ENCODE measurements at places on chromosomes 7 and 10. TPM values are rescaled to one million over a fixed set of nuclear protein-coding genes. Genes with fewer than 3 reads are reported as not detected.

DNA sequence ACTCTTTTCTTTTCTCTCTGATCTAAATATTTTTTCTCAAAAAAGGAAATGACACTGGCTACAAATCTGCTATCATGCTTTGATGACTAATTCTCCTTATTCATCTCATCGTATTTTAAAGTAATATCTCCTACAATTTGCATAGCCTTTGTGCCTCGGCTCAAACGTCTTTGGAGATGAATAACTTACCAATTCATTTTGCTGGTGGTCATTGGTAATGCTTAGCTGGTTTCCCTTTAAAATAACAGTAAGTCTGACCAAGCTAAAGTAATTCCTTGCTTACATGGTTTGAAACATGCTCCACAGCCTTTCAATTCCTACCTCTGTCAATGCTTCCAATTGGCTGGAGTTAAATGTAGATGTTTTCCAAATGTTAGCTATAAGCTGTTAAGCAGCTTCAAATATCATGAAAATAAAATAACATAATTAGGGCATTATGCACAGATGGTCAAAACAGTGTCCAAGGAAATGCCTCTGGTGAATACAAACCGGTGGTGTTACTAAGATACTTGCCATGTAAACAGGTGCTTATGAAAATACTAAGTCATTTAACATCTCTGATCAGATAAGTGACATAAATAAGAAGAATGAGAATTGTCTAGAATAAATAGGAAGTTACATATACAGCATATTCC, 435.0 kb downstream of the POM121L12 start:
- DNase-seq = no peak

DNA sequence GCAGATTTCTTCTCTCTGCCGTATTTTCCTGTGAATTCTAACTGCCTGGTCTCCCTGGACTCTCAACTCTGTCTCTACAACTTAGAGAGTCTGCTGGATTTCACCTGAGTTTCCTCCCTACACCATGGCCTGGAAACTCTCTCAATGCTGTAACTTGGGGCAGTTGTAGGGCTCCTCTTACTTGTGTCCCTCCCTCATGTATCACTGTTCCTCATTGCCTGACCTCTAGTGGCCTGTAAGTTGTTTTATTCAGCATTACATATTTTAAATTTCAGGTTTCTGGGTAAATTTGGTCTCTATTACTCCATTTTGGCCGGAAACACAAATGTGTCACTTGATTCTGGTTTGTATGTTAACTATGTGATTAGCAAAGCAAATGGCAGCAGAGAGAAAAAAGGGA, 70.9 kb downstream of the DYNC1I1 start:
- DNase-seq = no peak

- DNase-seq = no peak
Observed at GRCh38 chr7:27697861-27698430, 35.3 kb upstream of the HIBADH start.

DNA sequence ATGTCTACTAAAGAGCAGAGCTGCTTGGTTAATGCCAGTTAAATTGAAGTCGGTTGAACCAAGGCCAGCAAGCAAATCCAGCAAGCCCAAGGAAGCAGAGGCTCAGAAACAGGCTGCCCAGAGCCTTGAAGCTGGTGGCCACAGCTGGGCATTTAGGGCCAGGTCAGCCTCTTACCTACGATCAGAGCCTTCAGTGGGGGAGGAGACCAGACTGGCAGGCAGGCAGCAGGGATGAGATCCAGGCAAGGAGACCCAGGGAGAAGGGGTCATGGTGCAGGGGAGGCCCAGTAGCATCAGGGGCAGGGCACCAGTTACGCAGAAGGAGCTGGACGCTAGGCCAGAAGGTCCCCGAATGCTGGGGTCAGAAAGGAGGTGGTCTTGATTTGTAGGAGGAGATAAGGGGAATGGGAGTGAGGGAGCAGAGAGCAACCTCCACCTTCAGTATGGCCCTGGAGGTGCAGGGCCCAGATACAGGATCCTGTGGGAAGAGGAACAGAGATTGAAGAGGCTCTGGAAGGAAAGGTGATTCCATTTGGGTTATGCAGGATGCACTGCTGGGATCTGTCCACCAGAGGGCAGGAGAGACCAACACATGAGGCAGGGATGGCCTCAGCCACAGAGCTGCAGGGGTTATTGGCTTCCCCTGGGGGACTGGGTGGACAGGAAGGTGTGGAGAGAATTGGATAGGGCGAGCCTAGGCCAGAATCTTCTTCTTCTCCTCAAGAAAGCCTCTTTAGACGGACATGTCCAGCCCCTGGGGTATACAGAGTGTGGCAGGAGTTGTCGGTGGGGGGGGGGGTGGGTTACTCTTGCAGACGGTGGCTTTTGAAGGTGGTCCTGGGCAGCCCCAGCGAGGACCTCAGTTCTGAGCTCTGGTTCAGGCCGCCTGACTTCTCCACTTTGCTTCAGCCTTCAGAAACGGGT, 132.6 kb upstream of the PODXL start:
- DNase-seq = peak; percentile 72

- no peak for DNase-seq
Observed at GRCh38 chr10:5882961-5883360, 6.7 kb downstream of the ANKRD16 start.

- DNase-seq = peak; percentile 87
Observed at GRCh38 chr10:30392564-30392990, 41.4 kb upstream of the MAP3K8 start.

DNA sequence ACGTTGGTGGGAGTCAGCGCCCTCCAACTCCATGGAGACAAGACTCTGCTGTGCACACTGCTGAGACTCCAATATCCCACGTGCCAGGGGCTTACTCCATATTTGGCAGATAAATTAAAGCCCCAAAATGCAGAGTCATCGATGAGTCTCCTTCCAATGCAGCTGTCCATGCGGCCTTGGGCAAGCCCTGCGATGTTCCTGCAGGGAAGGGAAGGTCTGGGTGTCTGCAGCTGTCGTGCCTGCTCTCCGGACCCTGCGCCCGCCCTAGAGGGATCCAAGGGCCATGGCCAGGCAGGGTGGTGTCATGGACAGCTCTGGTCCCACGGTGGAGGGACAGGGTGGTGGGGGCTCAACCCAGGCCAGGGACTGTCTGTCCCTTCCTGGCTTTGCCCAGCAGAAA, 185.2 kb downstream of the PTPRN2 start:
- DNase-seq = no peak

DNA sequence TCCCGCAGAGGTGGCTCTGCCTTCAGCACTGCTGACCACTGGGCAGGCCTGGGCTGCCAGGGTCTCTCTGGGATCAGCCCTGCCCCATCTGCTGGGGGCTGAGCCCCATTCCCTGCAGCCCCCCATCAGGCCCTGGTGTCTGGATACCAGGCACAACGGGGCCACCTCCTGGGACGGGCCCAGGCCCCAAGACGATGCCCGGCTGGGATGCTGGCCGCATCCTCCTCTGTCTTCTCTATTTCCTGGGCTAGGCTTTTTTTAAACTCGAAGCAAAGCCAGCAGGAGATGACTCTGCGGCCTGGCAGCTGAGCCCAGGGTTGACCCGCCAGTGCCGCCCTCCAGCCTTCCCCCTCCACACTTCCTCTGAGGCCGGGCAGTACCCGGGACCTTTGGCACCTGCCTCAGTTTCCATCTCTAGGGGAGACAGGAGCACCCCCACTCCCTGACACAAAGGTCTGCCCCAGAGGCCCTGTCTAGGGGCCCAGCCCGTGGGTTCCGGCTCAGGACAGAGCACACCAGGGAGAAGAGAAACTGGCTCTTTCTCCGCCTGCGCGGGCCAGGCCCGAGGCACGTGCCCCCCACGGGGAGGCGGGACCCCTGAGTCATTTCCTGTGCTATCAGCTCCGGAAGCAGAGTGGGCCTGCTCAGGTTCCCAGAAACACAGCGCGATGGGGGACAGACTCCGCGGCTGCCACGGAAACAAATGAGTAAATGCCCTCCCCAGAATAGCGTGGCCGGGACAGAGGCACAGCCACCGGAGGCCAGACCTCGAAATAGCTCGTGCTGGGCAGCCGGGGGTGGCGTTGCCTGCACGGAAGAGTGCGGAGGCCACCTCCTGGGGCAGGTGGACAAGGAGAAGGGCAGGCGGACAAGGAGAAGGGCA, 84.6 kb upstream of the PDGFA start:
- DNase-seq = peak; percentile 88

DNA sequence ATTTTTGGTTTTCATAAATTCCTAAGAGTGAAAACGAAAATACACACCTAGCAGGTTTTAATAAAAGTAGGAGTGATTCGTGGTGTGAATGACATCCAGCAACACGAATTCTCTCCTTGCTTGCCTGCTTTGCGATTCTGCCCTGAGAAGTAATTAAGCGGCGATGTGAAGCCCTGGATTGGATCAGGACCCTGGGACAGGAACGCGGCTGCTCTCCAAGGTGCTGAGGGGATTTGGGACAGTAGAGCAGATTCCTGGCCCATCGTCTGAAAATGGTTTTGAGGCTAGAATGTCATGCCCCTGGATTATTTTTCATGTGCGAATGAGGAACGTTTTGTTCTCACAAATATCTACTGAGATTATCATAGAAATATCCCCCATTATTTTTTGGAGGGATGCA, 7.8 kb downstream of the NPS start:
- DNase-seq = no peak

DNA sequence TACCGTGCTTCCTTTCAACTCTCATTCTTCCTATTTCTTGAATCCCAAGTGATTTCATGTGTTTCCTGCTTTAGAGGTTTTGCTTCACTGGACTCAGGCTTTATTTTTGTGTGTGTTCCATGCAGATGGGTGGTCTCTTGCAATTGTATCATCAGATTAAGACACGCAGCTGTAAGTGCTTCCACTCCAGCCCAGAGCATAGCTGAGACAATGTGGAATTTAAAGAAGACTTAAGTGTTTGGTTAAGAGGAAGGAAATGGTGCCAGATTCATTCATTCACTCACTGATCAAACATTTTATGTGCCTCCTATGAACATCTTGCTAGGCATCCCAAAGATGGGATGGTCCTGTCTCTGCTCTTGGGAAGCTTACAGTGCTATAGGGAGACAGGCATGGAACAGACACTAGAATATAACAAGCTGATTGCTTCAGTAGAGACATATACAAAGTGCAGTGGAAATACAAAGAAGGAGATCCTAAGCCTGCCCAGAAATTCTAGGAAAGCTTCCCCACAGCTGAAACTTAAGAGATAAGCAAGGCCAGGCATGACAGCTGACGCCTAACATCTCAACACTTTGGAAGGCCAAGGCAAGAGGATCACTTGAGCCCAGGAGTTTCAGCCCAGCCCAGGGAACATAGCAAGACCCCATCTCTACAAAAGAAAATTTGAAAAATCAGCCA, 46.1 kb upstream of the LRRC17 start:
- no peak for DNase-seq

GRCh38 chr10:78736926-78737630, 331.7 kb upstream of the ZMIZ1 start:
- DNase-seq = no peak

DNA sequence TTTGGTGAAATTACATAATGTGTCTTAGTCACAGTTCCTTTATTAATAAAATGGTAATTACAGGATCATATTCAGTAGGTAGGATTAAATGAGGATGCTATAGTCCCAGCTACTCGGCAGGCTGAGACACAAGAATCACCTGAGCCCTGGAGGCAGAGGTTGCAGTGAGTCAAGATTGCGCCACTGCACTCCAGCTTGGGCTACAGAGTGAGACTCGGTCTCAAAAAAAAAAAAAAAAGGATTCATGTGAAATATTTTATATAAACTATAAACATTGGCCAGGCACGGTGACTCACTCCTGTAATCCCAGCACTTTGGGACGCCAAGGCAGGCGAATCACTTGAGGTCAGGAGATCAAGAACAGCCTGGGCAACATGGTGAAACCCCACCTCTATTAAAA, 197.9 kb downstream of the IMMP2L start:
- no peak for DNase-seq

- no peak for DNase-seq
Observed at GRCh38 chr7:20104696-20105095, 112.5 kb downstream of the MACC1 start.

DNA sequence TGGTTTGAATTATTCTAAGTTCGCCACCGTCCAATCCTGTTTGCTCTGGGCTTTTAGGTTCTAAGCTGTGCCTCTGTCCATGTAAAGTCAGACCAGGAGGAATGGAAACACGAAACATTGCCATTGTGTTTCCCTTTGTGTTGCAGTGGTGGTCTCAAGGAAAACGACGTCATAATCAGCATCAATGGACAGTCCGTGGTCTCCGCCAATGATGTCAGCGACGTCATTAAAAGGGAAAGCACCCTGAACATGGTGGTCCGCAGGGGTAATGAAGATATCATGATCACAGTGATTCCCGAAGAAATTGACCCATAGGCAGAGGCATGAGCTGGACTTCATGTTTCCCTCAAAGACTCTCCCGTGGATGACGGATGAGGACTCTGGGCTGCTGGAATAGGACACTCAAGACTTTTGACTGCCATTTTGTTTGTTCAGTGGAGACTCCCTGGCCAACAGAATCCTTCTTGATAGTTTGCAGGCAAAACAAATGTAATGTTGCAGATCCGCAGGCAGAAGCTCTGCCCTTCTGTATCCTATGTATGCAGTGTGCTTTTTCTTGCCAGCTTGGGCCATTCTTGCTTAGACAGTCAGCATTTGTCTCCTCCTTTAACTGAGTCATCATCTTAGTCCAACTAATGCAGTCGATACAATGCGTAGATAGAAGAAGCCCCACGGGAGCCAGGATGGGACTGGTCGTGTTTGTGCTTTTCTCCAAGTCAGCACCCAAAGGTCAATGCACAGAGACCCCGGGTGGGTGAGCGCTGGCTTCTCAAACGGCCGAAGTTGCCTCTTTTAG, 46.3 kb upstream of the DMBT1 start:
- DNase-seq = no peak

GRCh38 chr10:43712821-43713584, 64.3 kb upstream of the ZNF32 start:
- DNase-seq = no peak

DNA sequence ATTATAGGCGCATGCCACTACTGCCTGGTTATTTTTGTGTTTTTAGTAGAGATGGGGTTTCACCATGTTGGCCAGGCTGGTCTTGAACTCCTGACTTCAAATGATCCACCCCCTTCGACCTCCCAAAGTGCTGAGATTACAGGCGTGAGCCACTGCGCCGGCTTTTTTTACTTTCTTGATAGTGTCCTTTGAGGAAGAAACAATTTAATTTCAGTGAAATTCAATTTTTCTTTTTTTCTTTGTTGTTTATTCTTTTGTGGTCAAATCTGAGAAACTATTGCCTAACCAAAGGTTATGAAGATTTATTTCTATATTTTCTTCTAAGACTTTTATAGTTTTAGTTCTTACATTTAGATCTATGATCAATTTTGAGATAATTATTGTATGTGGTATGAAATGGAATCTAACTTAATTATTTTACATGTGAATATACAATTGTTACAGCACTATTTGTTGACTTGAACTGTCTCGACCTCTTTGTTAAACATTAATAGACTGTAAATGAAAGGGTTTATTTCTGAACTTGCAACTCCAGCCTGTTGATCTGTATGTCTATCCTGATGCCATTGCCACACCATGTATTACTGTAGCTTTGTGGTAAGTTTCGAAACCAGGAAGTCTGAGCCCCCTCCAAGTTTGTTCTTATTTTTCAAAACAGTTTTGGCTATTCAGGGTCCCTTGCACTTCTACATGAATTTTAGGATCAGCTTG, 19.8 kb upstream of the RASSF4 start:
- DNase-seq = peak; percentile 4

GRCh38 chr7:1377111-1377909, 82.0 kb downstream of the MICALL2 start:
- no peak for DNase-seq

Gene ASB4
- polyA plus RNA-seq = 1.9 TPM

Gene NPC1L1
- 0.11 TPM for polyA plus RNA-seq

Gene TMEM225B
- 0.10 TPM for polyA plus RNA-seq

Gene SCRN1
- polyA plus RNA-seq = 7.1 TPM

Gene ZMYND11
- 54.6 TPM for polyA plus RNA-seq

Gene INA
- not detected for polyA plus RNA-seq

Gene FAM24B
- 0.49 TPM for polyA plus RNA-seq

Gene OR6B1
- not detected for polyA plus RNA-seq

Gene SPDYE6
- polyA plus RNA-seq = not detected
